ENCODE measurements at places on chromosomes 4 and X.
A peak's percentile ranks its signal among the peaks of the same experiment; 100 is the strongest.

DNA sequence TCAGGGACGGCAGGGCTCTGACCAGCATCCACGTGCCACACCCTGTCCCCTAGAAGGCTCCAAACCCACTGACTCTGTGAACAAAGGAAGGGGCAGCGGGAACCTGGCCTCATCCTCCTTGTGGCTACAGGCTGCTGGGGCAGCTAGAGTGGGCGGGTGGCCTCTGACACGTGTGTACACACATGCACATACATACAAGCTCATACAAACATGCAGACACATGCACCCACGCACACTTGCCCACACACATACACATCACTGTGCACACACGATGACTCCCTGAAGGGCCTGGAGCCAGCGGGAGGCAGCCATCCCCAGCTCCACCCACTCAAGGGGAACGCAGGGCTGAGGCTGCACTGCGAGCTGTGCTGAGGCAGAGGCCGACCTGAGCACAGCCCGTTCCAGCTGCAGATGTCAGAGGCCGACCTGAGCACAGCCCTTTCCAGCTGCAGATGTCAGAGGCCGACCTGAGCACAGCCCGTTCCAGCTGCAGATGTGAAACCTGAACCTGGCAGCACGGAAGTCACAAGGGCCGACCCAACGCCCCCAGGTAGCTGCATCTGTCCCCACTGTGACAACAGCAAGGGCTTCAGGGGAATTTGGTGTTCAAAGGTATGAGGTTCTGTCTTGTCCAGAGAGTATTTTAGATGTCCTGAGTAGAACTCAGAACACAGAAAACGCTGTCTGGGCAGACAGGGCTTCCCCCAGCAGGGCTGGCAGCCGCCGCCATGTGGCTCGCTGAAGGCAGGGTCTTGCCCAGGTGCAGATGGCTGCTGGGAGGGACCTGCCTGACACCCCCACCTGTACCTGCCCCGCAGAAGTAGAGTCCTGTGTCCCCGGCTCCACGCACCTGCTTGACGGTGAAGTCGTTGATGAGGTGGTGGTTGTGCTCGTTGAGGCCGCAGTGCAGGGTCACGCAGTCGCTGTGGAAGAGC lies 33.5 kb downstream of the CTBP1 start:
- no peak for ATAC-seq

- ATAC-seq, result no peak
Measured at GRCh38 chrX:78522601-78523000, 136.5 kb downstream of the RTL3 start.

DNA sequence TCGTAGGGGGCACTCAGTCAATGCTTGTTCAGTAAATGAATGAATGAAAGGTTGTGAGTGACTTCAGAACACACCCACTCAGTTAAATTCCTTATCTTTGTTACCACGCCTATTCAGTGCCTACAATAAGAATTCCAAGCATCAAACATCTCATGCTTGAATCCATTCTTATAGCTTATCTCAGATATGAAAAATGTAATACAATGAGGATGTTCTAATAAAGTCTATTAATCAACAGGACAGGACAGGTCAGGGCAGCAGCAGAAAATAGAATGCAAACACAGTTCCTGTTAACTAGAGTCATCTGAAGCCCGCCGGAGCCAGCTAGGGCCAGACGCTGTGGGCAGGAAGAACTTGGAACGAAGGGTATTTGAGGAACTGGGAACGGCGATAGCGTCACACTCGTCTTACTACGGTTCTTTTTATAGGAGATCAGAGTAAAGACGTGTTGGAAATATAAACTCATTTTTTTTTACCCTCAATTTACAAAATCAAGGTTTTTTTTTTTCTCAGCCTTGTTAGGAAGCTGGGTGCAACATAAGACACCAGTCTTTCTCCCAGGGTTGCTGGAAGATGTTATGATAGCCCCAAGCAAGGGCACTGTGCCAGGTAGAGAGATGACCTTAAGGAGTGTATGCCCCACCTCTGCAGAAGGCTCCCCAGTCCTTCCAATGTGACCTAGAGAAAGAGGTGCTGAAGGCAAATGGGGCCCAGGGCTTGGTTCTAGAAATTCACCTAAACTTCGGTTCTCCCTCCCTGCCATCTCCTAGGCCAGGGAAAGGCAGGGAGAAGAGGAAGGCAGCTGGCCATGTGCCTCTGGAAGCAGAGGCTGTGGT lies 48.3 kb downstream of the SEL1L3 start:
- ATAC-seq, result no peak

GRCh38 chrX:13620207-13620606 lies 32.7 kb upstream of the TCEANC start:
- ATAC-seq, result peak; percentile 20

DNA sequence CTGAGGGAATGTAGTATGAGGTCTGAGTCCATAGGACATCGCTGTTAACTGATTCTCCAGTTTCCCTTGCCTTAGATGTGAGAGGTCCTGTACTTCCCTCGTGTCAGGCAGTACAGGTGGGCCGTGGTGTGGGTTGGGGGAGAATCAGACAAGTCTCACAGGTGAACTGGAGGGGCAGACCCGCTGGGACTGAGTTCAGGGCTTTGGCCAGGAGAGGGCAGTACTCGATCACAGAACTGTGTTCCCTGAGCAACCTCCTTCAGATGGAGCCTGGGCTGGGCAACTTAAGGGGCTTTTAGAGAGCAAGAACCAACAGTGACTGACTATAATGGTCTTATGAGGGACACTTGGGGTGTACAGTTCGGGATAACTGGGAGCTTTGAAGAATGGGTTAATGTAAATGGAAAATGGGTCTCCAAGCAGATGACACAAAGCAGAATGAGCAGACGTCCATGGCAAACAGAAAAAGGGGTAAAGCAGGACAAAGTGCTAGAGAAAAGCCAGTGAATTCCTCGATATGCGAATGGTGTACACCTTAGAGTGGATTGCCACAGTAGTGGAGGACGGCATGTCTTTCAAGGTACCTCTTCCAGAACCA lies 83.6 kb downstream of the CCNG2 start:
- ATAC-seq, result no peak

- ATAC-seq, result no peak
Measured at GRCh38 chr4:39865280-39865679, 112.4 kb downstream of the PDS5A start.
